GM12878 (cell line): ENCODE measurements at places on chromosomes 7 and 10. TPM values are rescaled to one million over a fixed set of nuclear protein-coding genes. Genes with fewer than 3 reads are reported as not detected.

Gene GATA3
- total RNA-seq, result 0.64 and 0.80 TPM in 2 replicates

DNA sequence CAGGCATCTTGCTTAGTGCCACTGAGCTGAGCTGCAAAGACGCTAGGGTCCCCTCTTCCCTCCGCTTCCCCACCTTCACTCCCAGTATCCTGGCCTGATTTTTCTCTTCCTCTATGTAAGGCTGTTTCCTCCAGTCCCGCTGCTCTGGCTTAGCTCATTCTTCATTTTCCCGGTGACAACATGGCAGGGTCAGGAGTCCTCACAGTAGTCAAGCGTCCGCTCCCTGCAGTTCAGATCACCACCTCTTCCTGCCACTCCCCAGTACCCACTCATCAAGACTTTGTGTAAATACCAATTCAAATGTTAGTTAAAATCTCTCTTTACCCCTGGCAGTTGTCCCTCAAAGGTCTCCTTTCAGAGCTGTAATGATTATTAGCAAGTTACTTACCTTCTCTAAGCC, 650.4 kb upstream of the CELF2 start:
- H3K27me3 ChIP-seq, result no peaks in the 10 kb centered on the region
- no peak overlapping the region for H3K27ac ChIP-seq
- no peak overlapping the region for H3K4me3 ChIP-seq
- H3K4me1 ChIP-seq, result no peaks in the 10 kb centered on the region
- H3K36me3 ChIP-seq, result no peaks in the 10 kb centered on the region
- DNase-seq, result no peak

DNA sequence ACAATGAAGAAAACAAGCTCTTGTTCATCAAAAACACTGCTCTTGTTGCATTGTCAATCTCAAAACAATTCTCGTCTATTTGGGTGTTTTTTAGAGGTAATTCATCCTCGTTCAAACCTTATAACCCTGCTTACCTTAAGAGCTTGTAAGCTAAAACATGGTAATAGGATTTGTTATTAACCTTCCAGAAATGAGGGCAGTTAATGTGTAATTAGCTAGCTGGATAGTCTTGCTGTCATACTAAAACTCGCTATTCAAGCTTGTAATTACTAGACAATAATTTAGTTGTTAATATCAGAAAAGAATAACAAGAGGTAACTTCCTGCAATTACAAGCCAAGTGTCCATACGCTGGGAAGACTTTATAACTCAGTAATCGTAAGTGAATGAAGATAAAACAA, 101.6 kb downstream of the UBE2H start:
- H3K27me3 ChIP-seq, result no peaks in the 10 kb centered on the region
- no peaks in the 10 kb centered on the region for H3K4me1 ChIP-seq
- H3K36me3 ChIP-seq, result no peaks in the 10 kb centered on the region; the same call in none of the 2 replicates
- DNase-seq, result no peak

DNA sequence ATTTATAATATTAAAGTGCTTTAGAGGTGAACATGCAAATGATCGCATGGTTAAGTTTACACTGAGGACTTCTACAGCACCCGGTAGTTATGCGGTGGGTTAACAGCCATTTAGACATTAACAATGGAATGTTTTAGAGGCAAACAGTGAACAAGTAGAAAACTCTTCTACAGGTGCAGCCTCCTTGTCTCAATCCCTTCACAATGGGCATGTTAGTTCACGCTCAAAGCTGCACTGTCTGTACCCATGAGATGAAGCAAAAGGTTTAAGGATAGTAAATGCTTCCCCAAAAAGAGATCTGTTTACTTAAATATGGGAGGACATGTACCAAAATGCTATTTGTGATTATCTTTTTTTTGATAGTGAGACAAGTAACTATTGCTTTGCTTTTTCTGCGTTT, 25.1 kb downstream of the PUS7 start:
- H3K27me3 ChIP-seq, result no peaks in the 10 kb centered on the region
- H3K4me3 ChIP-seq, result no peak overlapping the region
- H3K27ac ChIP-seq, result no peak overlapping the region
- no peaks in the 10 kb centered on the region for H3K36me3 ChIP-seq

DNA sequence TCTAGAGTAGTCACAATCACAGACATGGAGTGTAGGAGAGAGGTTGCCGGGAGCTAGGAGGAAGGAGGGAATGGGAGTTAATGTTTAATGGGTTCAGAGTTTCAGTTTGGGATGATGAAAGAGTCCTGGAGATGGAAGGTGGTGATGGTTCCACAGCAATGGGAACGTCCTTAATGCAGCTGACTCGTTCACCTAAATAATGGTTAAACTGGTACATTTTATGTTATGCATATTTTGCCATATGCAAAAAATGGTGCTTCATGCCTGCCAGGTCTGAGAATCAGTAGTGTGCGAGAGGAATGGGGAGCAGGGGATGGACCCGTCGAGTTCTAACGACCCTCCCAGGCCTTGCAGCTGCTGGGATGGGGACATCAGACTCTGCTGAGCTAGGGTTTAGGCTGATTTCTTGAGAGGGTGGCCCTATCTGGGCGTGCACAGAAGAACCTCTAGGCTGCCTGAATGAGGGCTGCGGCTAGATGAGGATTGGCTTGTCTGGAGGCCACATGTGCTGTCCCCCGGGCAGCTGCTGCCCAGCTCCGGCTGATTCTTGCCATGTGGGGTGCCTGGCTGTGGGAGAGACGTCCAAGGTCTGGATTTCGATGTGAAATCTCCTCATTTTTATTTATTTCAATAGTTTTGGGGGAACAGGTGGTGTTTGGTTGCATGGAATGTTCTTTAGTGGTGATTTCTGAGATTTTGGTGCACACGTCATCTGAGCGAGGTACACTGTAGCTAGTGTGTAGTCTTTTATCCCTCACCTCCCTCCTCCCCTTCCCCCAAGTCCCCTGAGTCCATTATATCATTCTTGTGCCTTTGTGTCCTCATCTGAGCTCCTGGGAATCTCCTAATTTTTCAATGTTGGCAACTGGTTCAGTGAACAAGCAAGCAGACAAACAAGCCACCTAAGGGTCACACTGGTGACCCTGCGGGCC, 116.0 kb downstream of the GRK5 start:
- peaks cover 14% of the 10 kb centered on the region for H3K36me3 ChIP-seq
- no peak for DNase-seq
- H3K4me3 ChIP-seq, result no peak overlapping the region
- H3K4me1 ChIP-seq, result peaks cover 4% of the 10 kb centered on the region
- H3K27me3 ChIP-seq, result no peaks in the 10 kb centered on the region

- H3K4me3 ChIP-seq, result no peak overlapping the region
- DNase-seq, result no peak
- peaks cover 18% of the 10 kb centered on the region for H3K4me1 ChIP-seq
- H3K36me3 ChIP-seq, result no peaks in the 10 kb centered on the region
- peaks cover 3% of the 10 kb centered on the region; the same call in 1 of the 2 replicates for H3K27me3 ChIP-seq
Observed at GRCh38 chr10:79446758-79447084, 1.3 kb upstream of the ZCCHC24 start.

- no peak for DNase-seq
- H3K27me3 ChIP-seq, result no peaks in the 10 kb centered on the region
- H3K27ac ChIP-seq, result no peak overlapping the region
- peaks cover 11% of the 10 kb centered on the region for H3K4me1 ChIP-seq
- no peaks in the 10 kb centered on the region for H3K36me3 ChIP-seq
- no peak overlapping the region for H3K4me3 ChIP-seq
Observed at GRCh38 chr10:114070710-114071109, 27.0 kb downstream of the ADRB1 start.

Gene OR2A1
- not detected in 2 replicates for total RNA-seq

DNA sequence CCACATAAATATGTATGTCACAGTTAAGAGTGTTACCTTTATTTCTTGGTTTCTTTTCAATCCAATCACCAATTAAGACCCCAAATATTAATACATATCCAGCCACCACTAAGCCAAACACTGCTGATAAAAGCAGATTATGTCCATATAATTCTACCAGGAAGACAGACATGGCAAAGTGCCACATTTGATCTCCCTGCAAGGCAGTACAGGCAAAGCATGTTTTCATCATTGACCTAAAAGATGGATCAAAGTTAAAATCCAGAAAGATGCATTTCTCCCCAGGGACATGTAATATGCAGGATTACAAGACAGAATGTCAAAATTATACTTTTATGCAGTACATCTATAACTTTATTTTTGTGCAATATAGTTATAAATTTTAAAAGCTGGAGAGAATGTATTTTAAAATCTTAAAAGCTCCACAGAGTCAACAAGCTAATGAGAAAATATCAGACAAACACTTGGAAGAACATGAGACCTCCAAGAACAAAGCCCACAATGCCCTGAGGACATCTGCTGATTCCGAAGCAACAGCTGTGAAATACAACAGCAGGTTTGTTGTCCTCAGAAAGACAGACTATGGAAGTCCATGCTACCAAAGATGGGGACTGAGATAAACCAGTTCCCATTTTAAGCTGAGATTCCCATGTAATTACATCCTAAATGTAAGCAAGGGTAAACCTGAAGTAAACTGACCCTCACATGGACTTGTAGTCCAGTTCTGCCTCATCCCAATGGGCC, 54.5 kb upstream of the TOMM7 start:
- no peaks in the 10 kb centered on the region for H3K36me3 ChIP-seq
- H3K4me3 ChIP-seq, result no peak overlapping the region
- H3K27ac ChIP-seq, result no peak overlapping the region
- no peak for DNase-seq
- H3K4me1 ChIP-seq, result peaks cover 2% of the 10 kb centered on the region; the same call in 1 of the 2 replicates

Gene SHLD2
- total RNA-seq, result 30.8 and 31.1 TPM in 2 replicates

GRCh38 chr10:63633677-63634487, 112.7 kb downstream of the REEP3 start:
- DNase-seq, result no peak
- H3K27ac ChIP-seq, result no peak overlapping the region
- no peaks in the 10 kb centered on the region for H3K36me3 ChIP-seq
- H3K4me3 ChIP-seq, result no peak overlapping the region

Gene GIMAP1
- total RNA-seq, result 1.3 and 1.4 TPM in 2 replicates

GRCh38 chr10:129744134-129745111, 219.7 kb downstream of the EBF3 start:
- H3K36me3 ChIP-seq, result no peaks in the 10 kb centered on the region
- no peaks in the 10 kb centered on the region for H3K4me1 ChIP-seq
- H3K27ac ChIP-seq, result no peak overlapping the region

Gene NRP1
- total RNA-seq, result 0.77 and 1.3 TPM in 2 replicates

Gene GHRHR
- total RNA-seq, result not detected in 2 replicates

- no peaks in the 10 kb centered on the region for H3K27me3 ChIP-seq
- no peak overlapping the region for H3K27ac ChIP-seq
- DNase-seq, result no peak
- H3K4me1 ChIP-seq, result no peaks in the 10 kb centered on the region
Observed at GRCh38 chr7:146150153-146150552, 33.6 kb downstream of the CNTNAP2 start.

DNA sequence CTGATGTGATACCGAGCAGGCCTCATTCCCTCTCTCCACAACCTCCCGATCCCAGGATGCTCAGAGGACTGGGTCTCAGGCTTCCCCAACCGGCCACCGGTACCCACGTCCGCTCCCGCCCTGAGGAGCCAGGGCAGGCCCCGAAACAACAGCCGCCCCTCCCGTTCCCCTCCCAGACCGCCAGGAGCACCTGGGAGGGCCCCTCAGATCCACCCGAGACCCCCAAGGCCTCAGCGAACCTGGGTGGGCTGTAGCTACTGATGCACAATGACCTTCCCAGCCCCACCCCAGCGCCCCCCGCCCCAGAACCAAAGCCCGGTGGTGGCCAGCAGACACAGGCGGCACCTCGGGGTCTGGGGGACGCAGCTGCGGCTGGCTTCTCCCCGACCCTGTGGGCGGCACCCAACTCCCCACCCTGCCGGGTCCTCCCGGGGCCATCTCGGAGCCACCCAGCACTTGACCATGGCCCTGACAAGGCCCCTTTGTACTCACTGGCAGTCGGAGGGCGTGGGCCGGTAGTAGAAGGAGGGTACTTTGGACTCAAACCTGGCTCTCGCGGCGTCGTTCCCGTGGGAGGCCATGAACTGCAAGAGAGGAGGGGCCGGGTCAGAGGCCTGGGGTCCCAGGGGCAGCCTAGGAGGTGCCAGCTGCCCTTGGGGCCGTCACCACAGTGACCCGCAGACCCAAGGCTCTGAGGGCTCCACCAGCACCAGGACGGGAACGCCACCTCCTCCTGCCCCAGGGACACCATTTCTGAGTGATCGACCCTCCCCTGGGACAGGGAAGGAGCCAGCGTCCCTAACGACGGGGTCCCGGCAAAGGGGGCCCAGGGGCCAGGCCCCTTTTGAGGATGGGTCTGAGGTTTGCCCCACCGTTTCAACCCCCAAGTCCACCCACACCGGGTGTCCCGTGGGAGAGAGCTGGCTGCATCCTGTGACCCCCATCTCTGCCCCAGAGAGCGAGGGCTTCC, 28.1 kb downstream of the ADAP1 start:
- no peaks in the 10 kb centered on the region for H3K36me3 ChIP-seq
- H3K4me3 ChIP-seq, result no peak overlapping the region
- no peak overlapping the region for H3K27ac ChIP-seq
- no peak for DNase-seq
- H3K4me1 ChIP-seq, result peaks cover 63% of the 10 kb centered on the region

- no peak overlapping the region for H3K4me3 ChIP-seq
- no peak overlapping the region for H3K27ac ChIP-seq
Observed at GRCh38 chr7:157041514-157042277, 31.2 kb upstream of the MNX1 start.

DNA sequence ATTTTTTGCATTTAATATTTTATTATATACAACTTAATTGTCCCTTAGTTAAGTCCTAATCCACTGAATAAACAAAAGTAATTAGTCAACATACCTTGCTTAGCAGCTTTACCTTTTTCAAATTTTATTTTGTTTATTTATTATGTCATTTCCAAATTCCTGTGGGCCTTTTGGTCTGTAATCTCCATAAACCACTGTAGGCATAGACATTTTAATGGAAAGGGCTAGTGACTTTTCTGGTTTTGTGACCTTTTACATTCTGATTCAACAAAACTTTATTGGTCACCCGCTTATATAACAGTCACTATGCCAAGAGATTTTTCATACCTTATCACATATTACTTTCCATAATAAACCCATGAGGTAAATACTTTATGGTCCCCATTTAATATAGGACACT, 181.3 kb upstream of the PRPS1L1 start:
- no peak for DNase-seq
- H3K4me3 ChIP-seq, result no peak overlapping the region
- H3K4me1 ChIP-seq, result no peaks in the 10 kb centered on the region
- no peaks in the 10 kb centered on the region; the same call in 1 of the 2 replicates for H3K27me3 ChIP-seq
- H3K36me3 ChIP-seq, result no peaks in the 10 kb centered on the region

- no peaks in the 10 kb centered on the region for H3K36me3 ChIP-seq
- no peaks in the 10 kb centered on the region for H3K4me1 ChIP-seq
- no peak overlapping the region for H3K4me3 ChIP-seq
- H3K27me3 ChIP-seq, result peaks cover 1% of the 10 kb centered on the region
Observed at GRCh38 chr10:127734753-127735152, 2.2 kb upstream of the FOXI2 start.

Gene LSM8
- 41.4 and 46.9 TPM in 2 replicates for total RNA-seq

Gene MACROH2A2
- total RNA-seq, result not detected in 2 replicates

DNA sequence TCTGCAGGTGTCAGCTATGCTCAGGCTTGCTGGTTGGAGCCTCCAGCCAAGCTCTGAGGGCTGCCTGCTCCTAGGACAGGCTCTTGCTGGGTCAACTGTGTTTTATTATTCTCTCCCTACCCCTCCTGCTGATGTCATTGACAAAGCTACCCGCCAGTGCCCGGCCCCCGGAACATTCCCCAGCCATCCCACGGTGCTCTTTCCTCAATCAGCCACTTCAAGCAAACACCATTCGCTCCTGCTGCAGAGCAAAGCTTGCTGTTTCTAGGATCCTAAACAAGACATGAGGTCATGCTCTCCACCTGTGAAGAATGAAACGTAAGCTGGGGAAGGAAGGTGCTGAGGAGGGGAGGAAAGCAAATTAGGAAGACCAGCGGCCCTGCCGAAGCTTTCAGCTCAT, 2.1 kb upstream of the C10orf71 start:
- no peaks in the 10 kb centered on the region for H3K36me3 ChIP-seq
- no peak overlapping the region for H3K4me3 ChIP-seq
- peaks cover 1% of the 10 kb centered on the region; the same call in 1 of the 2 replicates for H3K27me3 ChIP-seq
- DNase-seq, result no peak
- peaks cover 13% of the 10 kb centered on the region for H3K4me1 ChIP-seq
- no peak overlapping the region for H3K27ac ChIP-seq
